Lower lobe of right lung (tissue), 2 donors: ENCODE measurements at places on chromosomes 3 and 15. TPM values are rescaled to one million over a fixed set of nuclear protein-coding genes. Genes with fewer than 3 reads are reported as not detected.

Gene DUOX1
- 317 TPM for total RNA-seq

GRCh38 chr3:175865724-175866123 is 1006.6 kb downstream of the NAALADL2 start:
- DNase-seq = no peak

- DNase-seq = no peak
Observed at GRCh38 chr15:45364271-45364670, 14.1 kb downstream of the GATM start.

- DNase-seq = no peak
Observed at GRCh38 chr3:16890597-16891333, 6.0 kb downstream of the PLCL2 start.

GRCh38 chr3:116153174-116153573 is 292.1 kb downstream of the LSAMP start:
- no peak for DNase-seq

Gene CHST2
- total RNA-seq = 6.2 TPM

- DNase-seq = no peak
Observed at GRCh38 chr3:153866901-153867300, 254.3 kb upstream of the ARHGEF26 start.

Gene ADCY5
- total RNA-seq = 5.6 TPM
